ENCODE measurements at places on chromosomes 6 and 20.

DNA sequence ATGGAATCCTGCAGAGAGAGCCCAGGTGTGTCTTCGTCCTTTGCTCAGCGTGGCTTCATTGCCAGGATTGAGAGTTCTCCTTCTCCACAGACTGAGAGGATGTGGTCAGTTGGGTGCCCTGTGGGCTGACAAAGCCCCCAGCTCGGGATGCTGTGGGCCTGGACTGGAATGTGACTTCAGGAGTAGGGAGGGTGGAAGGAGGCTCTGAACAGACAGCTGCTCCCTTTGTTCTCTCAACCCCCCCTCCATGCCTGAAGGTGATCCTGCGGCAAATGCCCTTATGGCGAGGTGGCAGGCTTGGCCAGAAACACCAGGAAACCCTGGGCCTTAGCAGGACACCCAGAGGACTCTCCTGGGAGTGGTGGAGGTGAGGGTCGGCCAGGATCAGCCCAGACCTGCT is 1.8 kb upstream of the CST5 start:
- DNase-seq = no peak

GRCh38 chr6:53236241-53236640 is 87.6 kb upstream of the GCM1 start:
- DNase-seq = no peak

- no peak for DNase-seq
Measured at GRCh38 chr6:7674291-7674690, 51.6 kb upstream of the BMP6 start.

DNA sequence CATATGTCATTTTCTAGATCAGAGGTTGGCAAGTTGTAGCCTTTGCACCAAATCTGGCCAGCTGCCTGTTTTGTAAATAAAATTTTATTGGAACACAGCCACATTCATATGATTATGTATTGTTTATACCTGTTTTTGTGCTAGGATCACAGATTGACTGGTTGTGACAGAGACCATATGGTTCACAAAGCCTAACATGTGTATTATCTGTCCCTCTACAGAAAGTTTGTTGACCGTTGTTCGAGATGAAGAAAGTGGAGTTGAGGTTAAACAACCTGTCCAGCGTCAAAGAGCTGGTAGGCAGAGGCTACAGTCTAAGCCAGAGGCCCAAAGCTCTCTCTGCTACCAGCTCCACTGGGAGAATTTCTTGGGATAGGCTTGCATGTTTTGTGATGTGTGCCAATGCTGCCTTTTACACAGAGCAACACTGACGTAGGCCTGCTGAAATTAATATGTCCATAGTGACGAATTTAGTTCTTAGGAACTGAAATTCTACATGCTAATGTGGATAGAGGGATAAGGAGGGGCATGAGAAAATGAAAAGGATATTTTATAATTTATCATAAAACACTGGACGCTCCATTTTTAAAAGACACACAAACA is 11.7 kb upstream of the IGF2R start:
- no peak for DNase-seq

GRCh38 chr20:47233333-47234188 is 122.9 kb downstream of the ZMYND8 start:
- no peak for DNase-seq

- DNase-seq = no peak
Measured at GRCh38 chr6:115634131-115634530, 426.6 kb downstream of the FRK start.

DNA sequence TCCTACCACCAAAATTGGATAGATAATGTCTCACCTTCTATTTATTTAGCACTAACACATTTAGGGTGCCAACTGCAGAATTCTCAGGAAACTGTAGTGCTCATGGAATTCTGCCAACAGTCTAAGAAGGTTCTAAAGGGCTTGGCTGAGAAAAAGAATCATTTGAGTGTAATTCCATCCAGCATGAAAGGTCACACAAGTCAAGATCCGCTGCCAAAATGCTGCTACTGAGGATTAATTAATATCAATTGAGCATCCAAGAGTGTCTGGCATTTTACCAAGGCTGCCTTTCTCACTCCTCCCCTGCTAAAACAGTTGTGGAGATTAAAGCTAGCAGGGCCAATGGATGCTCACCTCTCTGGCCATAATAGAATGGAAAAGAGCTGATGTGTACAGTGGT is 112.7 kb downstream of the FHL5 start:
- DNase-seq = no peak

GRCh38 chr6:144153971-144154370 is 3.7 kb downstream of the STX11 start:
- DNase-seq = no peak

GRCh38 chr20:10788055-10788454 is 114.3 kb upstream of the JAG1 start:
- DNase-seq = no peak

DNA sequence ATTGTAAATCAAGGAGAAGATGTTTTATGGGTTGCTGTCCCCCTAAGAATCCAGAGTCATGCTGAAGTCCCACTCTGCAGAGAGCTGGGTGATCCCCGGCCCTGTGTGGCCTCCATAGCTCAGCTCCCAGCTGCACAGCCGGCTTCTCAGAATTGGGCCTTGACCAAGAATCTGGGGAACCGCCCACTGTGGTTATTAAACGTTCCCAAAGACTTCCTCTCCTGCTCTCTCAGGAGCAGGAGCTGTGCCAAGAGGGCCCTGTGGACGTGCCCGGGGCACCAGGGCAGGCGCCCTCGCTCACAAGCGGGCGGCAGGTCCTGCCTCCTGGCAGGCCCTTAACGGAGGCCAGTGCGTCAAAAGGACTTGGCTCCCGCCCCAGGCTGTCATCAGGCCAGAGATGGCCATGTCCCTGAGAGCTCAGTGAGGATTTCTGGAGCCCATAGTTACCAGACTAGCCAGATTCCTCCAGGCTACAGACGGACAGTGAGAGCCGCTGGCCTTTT is 30.4 kb downstream of the ZC3H12D start:
- no peak for DNase-seq

DNA sequence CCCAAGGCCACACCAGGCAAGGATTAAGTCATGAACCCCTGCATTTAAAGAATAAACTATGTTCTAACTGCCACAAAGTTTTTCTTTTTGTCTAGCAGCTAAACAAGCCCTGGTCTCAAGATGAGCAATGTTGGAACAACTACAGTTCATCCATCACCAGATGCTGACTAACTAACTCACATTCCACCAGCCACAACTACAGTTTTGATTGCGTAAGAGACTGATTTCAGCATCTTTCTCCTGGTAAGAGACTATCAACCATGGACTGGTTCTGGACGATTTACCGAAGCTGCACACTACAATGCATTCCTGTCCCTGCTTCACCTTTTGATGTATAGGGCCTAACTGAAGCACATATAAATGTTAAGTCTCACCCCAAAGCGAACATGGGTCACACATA is 43.0 kb downstream of the F13A1 start:
- no peak for DNase-seq

DNA sequence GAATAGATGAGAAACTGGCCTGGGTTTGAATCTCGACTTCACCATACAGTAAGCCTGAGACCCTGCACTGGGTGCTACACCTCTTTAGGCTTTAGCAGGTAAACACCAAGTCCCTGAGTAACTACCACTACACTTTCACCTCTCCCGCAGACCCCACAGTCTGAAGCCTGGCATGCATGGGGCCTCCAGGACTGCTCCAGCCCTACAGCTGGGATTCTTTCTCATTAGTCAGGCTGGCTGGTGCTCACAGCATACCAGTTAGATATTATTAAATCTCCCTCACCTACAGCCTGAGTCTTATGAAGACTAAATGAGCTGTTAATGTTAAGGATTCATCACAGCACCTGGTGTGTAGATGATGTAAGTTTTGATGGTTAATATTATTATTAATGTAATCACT is 388.7 kb downstream of the ARHGAP18 start:
- DNase-seq = no peak

GRCh38 chr6:155341130-155341828 is 27.0 kb upstream of the TFB1M start:
- no peak for DNase-seq

DNA sequence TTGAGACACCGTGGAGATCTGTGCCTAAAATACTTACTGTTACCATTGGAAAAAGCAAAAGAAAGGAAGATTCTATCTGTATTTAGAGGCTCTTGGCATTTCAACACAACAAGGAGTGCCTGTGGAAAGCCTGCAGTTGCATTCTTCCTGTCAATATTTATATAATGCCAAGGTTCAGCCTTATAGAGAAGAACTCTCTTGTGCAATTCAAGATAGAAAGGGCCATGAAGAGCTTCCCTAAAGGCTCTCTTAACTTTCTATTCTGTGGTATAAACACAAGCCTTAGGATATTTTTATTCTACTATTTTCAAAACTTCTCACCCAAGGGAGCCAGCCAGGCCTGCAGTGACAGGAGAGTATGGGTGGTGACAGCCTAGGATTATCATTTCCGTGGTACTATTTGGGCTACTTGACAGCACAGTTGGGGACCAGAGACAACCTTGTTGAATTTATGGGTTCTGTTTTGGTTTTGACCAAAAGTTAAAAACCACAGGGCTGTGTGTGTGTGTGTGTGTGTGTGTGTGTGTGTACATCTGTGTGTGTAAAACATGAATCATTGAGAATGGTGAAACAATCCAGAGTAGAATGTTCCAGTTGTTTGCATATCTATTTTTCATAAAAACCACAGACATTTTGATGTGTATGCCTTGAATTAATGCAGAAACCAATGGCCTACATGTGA is 700.9 kb upstream of the SLC35B3 start:
- no peak for DNase-seq

GRCh38 chr6:151992091-151992490 is 184.6 kb downstream of the ESR1 start:
- DNase-seq = no peak

DNA sequence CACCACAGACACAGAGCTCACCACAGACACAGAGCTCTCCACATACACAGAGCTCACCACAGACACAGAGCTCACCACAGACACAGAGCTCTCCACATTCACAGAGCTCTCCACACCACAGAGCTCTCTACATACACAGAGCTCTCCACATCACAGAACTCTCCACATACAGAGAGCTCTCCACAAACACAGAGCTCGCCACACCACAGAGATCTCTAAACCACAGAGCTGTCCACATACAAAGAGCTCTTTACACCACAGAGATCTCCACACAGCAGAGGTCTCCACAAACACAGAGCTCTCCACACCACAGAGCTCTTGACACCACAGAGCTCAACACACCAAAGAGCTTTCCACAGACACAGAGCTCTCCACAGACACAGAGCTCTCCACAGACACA is 55.8 kb downstream of the ERMARD start:
- DNase-seq = no peak

- DNase-seq = no peak
Measured at GRCh38 chr6:85390105-85390728, 59.7 kb upstream of the NT5E start.

GRCh38 chr20:3166913-3167342 is 6.4 kb downstream of the LZTS3 start:
- no peak for DNase-seq

DNA sequence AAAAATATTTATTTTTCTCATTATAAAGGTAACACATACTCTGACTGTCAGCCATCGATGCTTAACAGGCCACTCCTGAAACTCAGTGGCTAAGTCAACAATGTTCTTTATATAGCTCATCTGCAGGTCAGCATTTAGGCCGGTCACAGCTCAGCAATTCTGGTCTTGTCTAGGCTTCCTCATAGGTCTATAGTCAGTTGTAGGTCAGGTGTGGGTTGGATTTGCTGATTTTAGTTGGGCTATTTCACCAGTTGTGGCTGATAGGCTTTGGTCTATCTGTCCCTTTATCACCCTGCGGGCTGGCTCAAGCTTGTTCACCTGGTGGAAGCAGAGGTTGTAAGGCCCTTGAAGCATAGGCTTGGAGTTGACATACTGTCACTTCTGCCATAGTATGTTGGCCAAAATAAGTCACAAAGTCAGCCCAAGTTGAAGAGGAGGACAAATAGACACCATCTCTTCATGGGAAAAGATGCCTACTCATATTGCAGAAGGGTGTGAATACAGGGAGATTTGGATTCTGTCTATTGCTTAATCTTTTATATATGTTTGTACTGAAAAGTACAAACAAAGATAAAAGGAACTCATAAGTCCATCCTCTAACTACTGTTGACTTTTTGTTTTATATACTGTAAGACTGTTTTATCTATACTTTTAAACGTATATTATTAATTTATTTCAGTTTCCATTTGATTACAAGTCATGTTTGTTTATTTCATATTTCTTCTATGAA is 75.0 kb downstream of the BCKDHB start:
- no peak for DNase-seq

DNA sequence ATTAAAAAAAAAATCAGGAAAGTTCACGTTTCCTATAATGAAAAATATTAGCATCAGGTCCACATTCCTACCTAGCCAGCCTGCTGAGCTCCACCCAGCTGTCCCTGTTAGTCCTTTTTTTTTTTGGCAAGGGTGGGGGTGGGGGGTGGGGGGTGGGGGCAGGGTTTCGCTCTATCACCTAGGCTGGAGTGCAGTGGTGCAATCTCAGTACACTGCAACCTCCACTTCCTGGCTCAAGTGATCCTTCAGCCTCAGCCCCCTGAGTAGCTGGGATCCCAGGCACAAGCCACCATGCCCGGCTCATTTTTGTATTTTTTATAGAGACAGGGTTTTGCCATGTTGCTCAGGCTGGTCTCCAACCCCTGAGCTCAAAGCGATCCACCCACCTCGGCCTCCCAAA is 7.5 kb upstream of the SLC2A10 start:
- no peak for DNase-seq

- DNase-seq = no peak
Measured at GRCh38 chr20:36491901-36492617, 49.3 kb upstream of the MYL9 start.

DNA sequence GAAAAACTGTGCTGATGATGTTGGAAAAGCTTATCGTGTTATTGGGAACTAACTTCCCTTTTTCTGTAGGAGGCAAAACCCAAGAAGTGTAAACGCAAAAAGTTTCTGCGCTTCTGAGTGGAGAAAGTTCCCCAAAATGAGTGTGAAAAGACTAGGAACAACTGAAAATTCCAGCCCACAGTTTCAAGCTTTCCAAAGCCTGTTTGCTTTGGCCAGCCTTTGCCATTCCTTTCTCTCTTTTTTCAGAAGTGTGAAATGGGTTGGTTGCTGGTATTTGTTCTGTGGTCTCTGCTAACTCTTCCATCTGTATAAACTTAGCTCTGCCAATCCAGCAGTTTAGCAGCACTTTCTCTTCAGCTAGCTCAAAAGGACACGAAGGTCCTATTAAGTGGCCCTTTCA is 491.3 kb downstream of the MAFB start:
- DNase-seq = no peak

DNA sequence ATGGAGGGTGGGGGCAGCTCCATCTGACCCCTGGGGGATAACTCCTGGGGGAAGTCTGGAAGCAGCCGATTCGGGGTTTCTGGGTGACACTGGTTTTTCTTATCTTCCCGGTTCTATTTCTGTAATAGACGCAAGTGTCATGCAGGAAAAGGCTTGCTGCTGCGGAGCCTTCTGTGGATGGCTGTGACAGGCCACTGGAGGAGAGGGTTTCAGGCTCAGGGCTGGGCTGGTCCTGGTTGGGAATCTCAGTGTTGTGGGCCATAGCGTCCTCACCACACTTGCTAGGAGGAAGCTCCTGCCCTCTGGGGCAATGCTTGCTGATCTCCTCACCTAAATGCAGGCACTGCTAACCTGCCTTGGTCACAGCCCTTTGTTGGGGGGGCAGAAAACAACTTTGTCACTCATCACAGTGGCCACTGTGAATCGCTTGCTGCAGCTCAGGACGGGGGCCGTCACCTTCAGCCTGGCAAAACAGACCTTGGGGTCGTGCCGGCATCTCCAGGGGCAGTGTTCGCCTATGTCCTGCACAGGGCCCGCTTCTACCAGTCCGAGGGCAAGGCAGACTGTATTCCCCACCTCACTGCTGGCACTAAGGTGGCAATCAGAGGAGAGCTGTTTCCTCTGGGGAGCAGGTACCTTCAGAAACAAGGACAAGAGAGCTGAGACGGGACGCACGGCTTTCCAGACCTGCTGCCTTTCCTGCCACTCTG is 4.4 kb upstream of the TUBB1 start:
- no peak for DNase-seq

GRCh38 chr20:48295966-48296421 is 510.7 kb upstream of the SULF2 start:
- DNase-seq = no peak

Data from NCI-H1417 treated with DMSO at 0.1 percent for 48 hours (cell line).